Small intestine (tissue), 16 donors: ENCODE measurements at places on chromosomes 11 and 22. TPM values are rescaled to one million over a fixed set of nuclear protein-coding genes. Genes with fewer than 3 reads are reported as not detected.

- peak; percentile 13 for DNase-seq
These were observed 148.2 kb upstream of the ARHGAP20 start for GRCh38 chr11:110860461-110860860.

GRCh38 chr11:121933694-121934093 is 182.3 kb downstream of the BLID start:
- DNase-seq, result no peak

The NAV2 gene
- 1.6 TPM for polyA plus RNA-seq

- DNase-seq, result no peak
These were observed 2.0 kb upstream of the TBX10 start for GRCh38 chr11:67641338-67642172.

The TMEM151A gene
- 0.44 TPM for polyA plus RNA-seq

- DNase-seq, result no peak
These were observed 23.4 kb upstream of the PACSIN2 start for GRCh38 chr22:43038325-43038724.

DNA sequence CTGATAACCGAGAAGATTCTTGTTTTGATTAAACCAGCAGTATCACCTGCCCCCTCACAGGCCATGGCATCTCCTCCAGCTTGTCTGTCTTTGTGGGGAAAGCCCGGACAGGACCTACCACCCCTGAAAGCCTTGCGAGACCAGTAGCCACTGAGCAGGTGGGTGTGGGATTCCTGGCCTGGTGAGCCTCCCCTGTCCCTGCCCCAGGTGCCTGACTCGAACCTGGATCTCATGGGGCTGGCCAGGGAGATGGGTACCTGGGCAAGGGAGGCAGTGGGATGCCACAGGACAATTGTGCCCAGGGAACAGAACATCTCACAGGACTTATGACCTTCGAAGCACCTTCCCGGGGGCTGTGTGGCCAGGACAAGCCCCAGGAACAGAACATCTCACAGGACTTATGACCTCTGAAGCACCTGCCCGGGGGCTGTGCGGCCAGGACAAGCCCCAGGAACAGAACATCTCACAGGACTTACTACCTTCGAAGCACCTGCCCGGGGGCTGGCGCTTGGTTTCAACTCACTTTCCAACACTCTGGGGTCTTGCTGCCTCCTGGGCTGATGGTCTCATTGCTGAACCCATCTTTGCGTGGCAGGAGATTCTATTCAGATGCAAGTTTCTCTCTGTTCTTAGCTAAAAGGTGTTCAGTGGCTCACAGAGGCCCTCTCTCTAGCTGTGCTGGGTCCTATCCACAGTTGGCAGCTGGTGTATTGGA is 854.5 kb downstream of the BRD1 start:
- no peak for DNase-seq

DNA sequence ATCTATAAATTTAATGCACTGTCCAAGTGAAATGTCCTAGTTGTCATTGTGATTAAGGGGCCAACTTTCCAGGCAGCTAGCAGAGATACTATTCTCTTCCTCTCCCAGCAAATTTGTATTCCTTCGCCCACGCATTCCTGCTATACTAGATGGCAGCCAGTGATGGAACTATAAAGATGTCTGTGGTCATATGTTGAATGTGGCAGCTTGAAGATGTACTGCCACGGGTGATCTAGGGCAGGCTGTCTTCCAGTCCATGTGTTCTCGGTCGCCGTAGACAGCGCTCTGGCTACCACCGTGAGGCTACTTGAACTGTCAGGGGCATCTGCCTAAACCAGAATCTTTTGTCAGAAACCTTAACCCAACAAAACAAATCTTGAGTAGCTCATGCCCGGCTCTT is 8.3 kb upstream of the SIDT2 start:
- no peak for DNase-seq
